ENCODE measurements at places on chromosomes 5 and 9.

GRCh38 chr5:137592317-137592716 is 93.2 kb upstream of the SPOCK1 start:
- no peak for DNase-seq

DNA sequence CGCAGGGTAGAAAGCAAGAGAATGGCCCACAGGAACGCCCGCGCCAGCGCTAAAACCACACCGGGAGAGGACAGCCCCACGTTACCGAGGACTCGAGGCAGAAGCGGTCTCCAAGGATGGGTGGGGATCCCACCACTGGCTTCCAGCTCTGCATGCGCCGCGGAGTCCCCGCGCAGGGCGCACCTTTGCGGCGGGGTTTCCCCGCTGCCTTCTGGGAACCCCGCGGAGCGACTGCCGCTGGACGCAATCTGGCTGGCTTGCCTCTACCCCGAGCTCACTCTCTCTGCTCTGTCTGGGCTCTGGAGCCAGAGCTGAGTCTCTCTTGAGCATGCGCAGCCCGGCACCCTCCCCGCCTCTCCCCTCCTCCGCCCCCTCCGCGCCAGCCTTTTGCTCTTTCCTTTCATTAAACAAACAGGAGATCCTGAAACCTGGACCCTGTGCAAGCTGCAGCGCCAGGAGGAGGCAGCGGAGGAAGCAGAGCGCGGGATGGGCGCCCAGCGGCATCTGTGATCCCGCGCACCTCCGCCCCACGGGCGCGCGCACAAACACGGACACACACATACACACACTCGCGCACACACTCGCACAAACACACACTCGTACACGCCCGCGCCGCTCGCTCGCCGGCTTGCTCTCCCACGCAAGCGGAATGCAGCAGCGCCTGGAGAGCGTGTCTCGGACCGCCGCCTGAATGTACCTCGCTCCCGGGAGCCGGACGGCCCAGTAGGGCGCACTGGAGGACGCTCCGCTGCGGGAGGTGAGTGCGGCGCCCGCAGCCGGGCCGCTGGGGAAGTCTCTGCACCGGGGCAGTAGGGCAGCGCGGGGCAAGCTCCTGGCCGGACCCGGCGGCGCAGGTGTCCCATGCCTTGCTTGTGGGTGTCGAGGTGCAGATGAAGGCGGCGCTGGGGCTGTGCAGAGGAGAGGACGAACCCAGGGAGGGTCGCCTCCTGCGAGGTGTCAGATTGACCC is at the start of gene PLPPR1:
Gene PLPPR1, plus strand, starts transcription at position 382 of the 969 bp plus-strand sequence.
- DNase-seq: no peak

DNA sequence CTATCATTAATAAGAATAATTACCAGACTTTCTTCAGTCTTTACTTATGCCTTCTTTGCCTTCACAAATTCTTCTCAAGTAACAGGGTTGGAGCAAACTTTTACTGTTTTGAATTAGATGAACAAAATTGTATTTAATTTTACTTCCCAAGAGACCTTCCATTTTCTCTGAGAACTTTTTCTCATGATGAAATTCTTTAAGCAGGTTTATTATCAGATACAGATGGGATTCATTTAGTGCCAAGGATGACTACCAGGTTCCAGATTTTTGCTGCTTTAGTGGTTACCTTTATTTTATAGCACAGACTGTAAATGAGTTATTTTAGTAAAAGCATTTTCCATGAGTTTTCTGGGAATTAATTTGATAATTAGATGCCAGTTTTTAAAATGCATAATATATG is 125.1 kb downstream of the GDNF start:
- no peak for DNase-seq

DNA sequence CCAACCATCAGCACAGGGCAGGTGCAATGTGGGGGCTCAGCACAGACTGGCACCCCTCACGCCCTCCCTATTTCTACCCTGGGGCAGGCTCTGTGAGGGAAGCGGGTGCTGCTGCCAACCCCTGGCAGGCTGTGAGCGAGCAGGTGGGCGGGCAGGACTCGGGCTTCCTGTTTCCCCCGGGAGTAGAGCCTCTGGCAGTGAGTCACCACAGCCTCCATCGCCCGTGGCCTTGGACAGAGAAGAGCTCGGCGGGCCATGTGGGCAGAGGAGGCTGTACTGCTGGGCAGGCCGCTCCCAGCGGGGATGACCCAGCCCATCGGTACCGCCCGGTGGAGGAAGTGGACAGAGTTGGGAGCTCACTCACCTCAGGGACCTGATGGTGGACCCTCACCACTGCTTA is 16.6 kb downstream of the KCNT1 start:
- no peak for DNase-seq

DNA sequence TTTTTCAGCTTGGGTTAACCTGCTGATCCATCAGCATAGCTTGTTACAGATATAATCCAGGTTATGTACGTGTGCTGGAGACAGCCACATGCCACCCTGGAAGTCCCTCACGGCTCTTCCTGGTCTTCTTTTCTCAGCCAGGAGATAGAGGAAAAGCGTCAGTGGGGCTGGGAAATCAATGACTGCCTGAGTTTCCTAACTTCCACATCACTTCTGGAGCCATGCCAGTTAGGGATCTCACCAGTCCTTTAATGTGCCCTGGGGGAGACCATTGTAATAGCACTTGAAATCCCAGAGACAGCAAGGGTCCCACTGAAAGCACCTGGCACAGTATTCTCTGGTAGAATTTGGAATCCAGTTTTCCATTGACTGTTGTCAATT is 29.2 kb downstream of the ANXA2R start:
- no peak for DNase-seq

DNA sequence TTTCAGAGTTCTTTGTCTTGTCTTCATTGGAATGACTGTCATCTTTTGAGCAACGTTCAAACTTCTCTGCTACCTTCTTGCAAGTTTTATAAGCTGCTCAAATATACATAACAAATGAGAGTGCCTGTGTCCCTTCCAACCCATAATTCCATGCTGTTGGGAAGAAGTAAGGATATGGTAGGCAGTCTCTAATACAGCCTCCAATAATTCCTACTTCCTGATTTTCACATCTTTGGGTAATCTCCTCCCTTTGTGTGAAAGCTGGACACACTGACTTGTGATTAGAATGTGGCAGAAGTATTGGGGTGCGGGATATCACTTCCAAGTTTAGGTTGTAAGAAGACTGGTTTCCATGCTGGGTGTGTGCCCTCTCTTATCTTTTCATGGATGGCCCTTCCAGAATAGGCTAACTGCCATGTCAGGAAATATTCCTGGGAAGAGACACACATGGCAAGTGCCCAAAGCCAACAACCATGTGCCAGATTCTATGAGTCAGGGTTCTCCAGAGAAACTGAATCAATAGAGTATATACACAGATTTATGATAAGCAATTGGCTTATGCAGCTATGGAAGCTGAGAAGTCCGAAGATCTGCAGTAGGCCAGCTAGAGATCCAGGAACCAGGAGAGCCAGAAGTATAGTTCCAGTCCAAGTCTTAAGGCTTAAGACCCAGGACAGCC is 531.3 kb downstream of the NTRK2 start:
- DNase-seq: no peak

- DNase-seq: no peak
These were observed 42.1 kb downstream of the UBQLN1 start for GRCh38 chr9:83665580-83666200.

Measured in stimulated activated CD4-positive, alpha-beta T cell treated with anti-CD3 and anti-CD28 coated beads, Interleukin-15, amount 100 ng/mL, for 1 hour (primary cell).